ENCODE measurements at places on chromosomes 6 and 20.

GRCh38 chr6:110656492-110656891 lies 158.8 kb downstream of the CDK19 start:
- DNase-seq = no peak

DNA sequence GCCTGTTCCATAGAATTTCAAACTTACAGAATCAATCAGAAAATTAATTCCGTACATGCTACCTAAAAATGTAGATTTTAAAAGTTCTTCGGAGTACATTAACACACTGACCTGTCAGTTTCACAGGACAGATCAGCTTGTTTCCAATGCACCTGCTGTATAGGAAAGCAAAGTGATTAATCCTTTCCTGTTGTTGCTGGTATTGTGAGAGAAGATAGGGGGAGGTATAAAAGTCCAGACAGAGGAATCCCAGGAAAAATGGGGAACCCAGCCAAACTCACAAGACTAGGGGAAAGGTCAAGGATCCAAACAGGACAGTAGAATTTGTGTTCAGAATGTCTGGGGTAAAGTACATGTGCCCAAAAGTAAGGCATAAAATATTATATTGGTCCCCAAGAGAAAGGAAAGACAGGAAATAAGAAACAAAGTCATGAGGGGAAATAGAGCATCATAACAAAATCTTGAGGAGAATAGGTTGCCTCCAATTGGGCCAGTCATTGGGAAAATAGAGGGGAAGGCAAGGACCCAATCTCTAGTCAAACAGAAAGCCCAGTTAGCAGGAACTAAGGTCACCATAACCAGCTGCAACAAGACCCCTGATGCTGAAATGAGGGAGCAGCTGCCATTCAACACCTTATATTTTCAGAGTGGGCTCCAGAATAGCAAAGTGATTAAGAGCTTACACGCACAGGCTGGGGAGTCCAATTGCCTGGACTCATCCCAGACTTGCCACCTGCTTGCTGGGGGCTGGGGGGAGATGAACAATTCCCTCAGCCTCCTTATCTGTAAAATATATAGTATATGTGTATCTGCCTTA lies 10.3 kb downstream of the FILIP1 start:
- DNase-seq = no peak

DNA sequence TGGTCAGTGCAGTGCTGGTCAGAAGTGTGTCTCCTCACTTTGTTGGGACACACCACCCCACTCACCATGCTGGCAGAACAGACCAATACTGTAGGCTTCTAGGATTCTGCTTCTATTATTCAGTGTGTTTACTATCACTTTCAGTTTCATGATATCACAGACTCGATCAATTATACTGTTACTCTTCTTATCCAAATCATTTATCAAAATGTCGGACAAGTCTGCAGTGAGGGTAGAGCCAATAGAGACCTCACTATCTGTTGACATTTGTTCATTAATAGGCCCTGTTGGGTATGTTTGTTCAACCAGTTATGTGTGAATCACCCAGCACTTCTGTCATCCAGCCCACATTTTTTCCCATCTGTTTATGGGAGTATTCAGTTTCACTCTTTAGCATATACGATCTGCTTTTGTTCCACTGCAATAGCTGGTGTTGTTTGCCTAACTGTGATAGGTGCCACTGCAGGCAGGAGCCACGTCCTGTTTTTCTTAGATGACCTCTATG lies 140.1 kb downstream of the NRN1 start:
- DNase-seq = no peak

GRCh38 chr6:55670850-55671413 lies 91.9 kb upstream of the HMGCLL1 start:
- no peak for DNase-seq

DNA sequence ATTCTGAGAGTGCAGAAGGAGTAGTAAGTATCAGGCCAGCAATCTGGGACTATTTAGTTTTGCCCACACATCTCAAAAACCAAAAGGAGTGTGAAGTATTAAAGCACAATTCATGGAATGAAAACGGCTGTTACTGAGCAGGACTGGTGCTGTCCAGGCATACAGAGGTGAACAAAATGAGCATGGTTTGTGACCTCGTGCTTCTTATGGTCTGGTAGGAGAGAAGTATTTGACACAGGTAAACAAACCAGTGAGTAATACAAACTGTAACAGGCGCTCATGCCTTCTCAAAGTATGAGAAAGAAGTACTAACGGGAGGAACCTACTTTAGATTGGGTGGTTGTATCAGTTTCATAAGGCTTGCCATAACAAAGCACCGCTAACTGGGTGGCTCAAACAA lies 17.5 kb upstream of the NRN1 start:
- DNase-seq = no peak

DNA sequence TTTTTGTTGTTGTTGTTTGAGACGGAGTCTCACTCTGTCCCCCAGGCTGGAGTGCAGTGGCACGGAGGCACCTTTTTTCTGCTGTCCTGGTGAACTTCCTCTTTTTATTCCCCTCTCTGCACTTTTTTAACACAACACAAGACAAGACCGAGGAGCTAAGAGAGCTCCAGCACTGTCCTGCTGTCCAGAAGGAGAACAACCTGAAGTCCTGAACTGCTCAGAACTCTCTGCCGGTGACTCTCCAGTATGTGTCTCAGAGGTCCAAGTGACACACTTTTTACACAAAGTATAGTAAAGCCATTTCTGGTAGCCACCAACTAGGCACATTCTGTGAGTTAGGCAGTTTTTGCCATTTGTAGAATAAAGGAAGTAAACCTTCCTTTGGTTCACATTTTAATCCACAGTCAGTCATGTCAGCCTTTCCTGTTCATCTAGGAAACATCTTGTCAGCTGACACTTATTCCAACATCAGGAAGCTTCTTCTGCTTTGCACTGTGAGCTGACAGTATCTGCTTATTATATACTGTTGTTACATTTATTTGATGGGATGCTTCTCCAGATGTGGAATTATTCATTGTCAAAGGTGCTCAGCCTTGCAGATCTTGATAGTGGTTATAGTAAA lies 28.1 kb upstream of the TXNDC5 start:
- no peak for DNase-seq

DNA sequence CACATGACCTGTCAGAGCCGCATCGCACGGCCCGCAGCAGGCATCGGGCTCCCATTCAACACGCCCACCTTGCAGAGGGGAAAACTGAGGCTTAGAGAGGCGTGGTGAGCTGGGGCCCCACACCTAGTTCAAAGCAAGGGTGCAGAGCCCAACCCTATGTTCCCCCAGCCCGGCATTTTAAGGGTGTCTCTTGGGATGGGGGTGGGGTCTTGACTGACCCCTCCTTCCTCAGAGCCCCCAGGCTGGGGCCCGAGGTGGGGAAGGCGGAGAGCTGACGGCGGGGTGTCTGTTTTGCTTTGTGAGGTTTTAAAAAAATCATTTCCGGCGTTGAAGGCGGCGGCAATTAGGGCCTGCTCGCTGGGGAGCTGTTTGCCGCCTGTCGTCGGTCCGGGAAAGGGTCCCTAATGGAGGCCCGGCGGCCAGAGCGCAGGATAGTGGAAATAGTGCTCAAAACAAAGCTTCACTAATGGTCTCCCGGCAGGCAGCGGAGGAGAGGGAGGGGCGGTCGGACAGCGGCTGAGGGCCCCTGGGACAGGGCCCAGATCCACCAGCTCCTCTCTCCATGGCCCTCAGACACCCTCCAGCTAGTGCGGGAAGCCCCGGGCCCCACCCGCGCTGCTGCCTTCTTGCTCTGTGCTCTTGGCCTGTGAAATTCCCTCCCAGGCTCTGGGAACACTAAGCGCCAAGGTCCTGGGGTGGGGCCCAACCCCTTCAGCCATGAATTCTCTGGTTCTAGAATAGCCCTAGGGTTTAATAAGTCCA lies 11.9 kb downstream of the VSTM2L start:
- no peak for DNase-seq

- DNase-seq = no peak
Observed at GRCh38 chr20:47272893-47273590, 83.5 kb downstream of the ZMYND8 start.

GRCh38 chr6:125748406-125749172 lies 843 bp upstream of the HEY2 start:
- no peak for DNase-seq

- no peak for DNase-seq
Observed at GRCh38 chr20:11092151-11092550, 418.4 kb upstream of the JAG1 start.

DNA sequence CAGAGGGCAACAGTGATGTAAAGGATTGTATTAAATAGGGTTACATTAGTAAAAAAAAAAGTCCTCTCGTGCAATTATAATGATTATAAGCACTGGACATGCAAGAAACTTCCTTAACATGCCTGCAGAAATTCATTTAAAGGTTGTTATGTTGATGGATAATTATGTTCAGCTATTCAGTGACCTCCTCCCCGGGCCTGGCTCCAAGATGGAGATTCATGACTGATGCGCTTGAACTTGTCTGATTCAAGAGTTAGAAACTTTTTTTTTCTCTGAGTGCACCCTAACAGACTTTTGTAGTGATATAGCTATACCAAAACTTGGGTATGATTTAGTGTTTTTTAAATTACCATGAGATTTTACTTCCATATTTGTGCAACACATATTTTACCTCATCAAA lies 1170.0 kb upstream of the CITED2 start:
- no peak for DNase-seq

GRCh38 chr6:163954088-163954775 lies 539.7 kb downstream of the QKI start:
- DNase-seq = no peak

GRCh38 chr20:24651171-24651975 lies 181.9 kb downstream of the SYNDIG1 start:
- DNase-seq = no peak

DNA sequence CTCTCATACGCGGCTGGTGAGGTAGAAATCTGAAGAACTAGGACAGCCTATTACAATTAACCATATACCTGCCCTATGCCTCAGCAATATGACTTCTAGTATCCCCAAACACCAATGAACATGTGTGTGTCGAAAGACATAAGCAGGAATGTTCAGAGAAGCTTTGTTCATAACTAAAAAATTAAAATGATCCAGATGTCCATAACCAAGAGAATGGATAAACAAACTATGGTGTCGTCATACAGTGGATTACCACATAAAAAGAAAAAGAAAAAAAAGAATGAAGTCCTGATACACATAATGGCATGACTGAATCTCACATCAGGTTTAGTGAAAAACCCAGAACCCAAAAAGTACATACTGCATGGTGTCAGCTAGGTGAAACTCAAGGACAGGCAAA lies 73.9 kb downstream of the MDN1 start:
- DNase-seq = no peak

- no peak for DNase-seq
Observed at GRCh38 chr6:30074331-30075093, 1.1 kb downstream of the RNF39 start.

DNA sequence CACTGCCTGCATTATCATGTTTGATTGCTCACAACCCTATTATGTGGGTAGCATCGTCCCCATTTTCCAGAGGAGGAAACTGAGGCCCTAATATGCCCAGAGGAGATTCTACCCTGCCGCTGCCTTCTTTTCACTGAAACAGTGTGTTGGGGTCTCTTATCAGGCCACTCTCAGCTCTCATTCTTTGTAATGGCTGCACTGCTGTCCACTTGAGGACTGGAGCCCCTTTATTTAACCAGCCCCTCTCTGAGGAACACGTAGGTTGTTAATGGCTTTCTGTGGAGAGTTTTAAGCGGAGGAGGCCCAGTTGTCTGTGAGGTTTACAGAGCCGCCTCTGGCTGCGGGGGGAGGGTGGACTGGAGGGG lies 32.5 kb downstream of the SRC start:
- DNase-seq = no peak

- DNase-seq = no peak
Observed at GRCh38 chr20:46062151-46062550, 27.6 kb downstream of the NCOA5 start.
